Neural crest cell (in vitro differentiated cells): ENCODE measurements at places on chromosomes 6 and 20. TPM values are rescaled to one million over a fixed set of nuclear protein-coding genes. Genes with fewer than 3 reads are reported as not detected.
A peak's percentile ranks its signal among the peaks of the same experiment; 100 is the strongest.

- no peak for DNase-seq
- H3K27ac ChIP-seq: no peak overlapping the region
- H3K4me1 ChIP-seq: peaks cover 11% of the 10 kb centered on the region
- no peak overlapping the region for H3K4me3 ChIP-seq
- H3K36me3 ChIP-seq: no peaks in the 10 kb centered on the region
Observed at GRCh38 chr6:51045548-51045947, 226.9 kb downstream of the TFAP2B start.

- no peak overlapping the region for H3K27ac ChIP-seq
- no peaks in the 10 kb centered on the region for H3K36me3 ChIP-seq
- no peak for DNase-seq
- H3K27me3 ChIP-seq: peaks cover 6% of the 10 kb centered on the region
Observed at GRCh38 chr6:153123801-153124200, 7.3 kb downstream of the RGS17 start.

DNA sequence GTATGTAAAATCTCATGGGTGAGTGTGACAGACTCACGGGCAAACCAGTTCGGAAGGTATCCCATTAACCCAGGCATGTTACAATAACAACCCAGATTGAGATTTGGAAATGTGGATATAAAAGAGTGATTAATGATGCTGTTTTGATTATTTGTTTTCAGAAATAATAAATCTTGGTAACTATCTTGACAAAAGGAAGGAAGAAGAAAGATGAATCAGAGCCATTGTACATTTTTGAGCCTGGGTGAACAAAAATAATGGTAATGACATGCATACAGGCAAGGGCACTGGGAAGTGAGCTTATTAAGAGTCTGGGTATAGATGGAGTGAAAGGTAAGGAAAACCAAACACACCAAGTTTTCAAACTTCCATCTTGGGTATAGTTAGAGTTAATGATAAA is 862.0 kb downstream of the PHF3 start:
- peaks cover 2% of the 10 kb centered on the region for H3K27me3 ChIP-seq
- no peak overlapping the region for H3K27ac ChIP-seq
- no peak overlapping the region for H3K4me3 ChIP-seq
- DNase-seq: no peak
- no peaks in the 10 kb centered on the region for H3K36me3 ChIP-seq

- H3K4me3 ChIP-seq: no peak overlapping the region
- no peaks in the 10 kb centered on the region for H3K27me3 ChIP-seq
- no peaks in the 10 kb centered on the region for H3K36me3 ChIP-seq
Observed at GRCh38 chr6:101276066-101276465, 117.4 kb upstream of the GRIK2 start.

GRCh38 chr6:44074439-44074812 is 52.8 kb downstream of the MRPL14 start:
- peaks cover 21% of the 10 kb centered on the region for H3K4me1 ChIP-seq
- peak; percentile 60 for DNase-seq
- no peak overlapping the region for H3K27ac ChIP-seq
- peaks cover 14% of the 10 kb centered on the region for H3K27me3 ChIP-seq
- H3K4me3 ChIP-seq: peak overlapping the region; percentile 80

DNA sequence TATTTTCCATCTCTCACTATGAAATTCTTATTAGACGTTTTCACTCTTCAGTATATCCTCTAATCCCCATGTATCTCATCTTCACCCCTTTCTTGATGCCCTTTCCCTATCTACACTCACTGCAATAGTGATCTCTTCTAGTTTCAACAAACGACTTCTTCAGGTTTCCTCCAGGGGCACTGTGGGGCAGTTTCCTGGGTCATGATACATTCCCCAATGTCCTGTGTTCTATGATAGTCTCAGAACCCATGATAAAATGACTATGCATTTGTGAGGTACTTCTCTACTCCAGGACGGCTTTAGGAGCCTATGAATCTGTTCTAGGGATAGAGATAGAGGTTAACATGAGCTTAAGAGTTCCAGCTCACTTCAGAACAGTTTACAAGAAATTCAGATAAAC is 183.3 kb downstream of the FOXC1 start:
- H3K36me3 ChIP-seq: no peaks in the 10 kb centered on the region
- H3K27ac ChIP-seq: no peak overlapping the region
- no peaks in the 10 kb centered on the region for H3K4me1 ChIP-seq
- peak; percentile 23 for DNase-seq

DNA sequence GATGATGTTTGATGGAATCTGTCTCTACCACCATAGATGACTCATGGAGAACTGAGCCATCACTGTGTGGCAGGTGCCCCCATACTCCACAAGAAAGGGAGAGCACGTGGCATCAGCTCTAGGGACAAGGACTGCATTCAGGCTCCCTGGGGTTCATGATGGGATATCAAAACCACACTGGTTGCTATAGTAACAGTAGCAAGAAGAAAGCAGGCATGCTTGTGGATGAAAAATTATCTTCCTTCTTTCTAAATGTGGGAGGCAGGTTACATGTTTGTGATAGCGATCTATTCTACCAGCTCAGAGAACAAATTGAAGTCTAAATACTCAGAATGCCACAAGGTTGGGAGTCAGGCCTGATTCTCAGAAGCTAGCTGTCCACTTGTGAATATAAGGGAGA is 224.2 kb downstream of the ARHGAP18 start:
- H3K27me3 ChIP-seq: no peaks in the 10 kb centered on the region
- H3K4me3 ChIP-seq: no peak overlapping the region
- peaks cover 4% of the 10 kb centered on the region for H3K4me1 ChIP-seq
- peak overlapping the region; percentile 32 for H3K27ac ChIP-seq
- DNase-seq: no peak

- no peak overlapping the region for H3K4me3 ChIP-seq
- DNase-seq: no peak
- H3K36me3 ChIP-seq: peaks cover 46% of the 10 kb centered on the region
- H3K27me3 ChIP-seq: no peaks in the 10 kb centered on the region
Observed at GRCh38 chr6:161107779-161108730, 116.5 kb downstream of the MAP3K4 start.

- H3K27me3 ChIP-seq: no peaks in the 10 kb centered on the region
- no peaks in the 10 kb centered on the region for H3K36me3 ChIP-seq
Observed at GRCh38 chr6:99119109-99120031, 171.6 kb upstream of the FBXL4 start.

- no peaks in the 10 kb centered on the region for H3K36me3 ChIP-seq
- H3K27ac ChIP-seq: no peak overlapping the region
- no peaks in the 10 kb centered on the region for H3K4me1 ChIP-seq
- H3K4me3 ChIP-seq: no peak overlapping the region
- no peak for DNase-seq
- no peaks in the 10 kb centered on the region for H3K27me3 ChIP-seq
Observed at GRCh38 chr6:140256248-140256647, 881.8 kb upstream of the CITED2 start.

GRCh38 chr6:88636871-88637270 is 326.5 kb downstream of the RNGTT start:
- no peak for DNase-seq
- H3K4me1 ChIP-seq: no peaks in the 10 kb centered on the region
- H3K4me3 ChIP-seq: no peak overlapping the region
- H3K36me3 ChIP-seq: no peaks in the 10 kb centered on the region
- H3K27me3 ChIP-seq: no peaks in the 10 kb centered on the region
- no peak overlapping the region for H3K27ac ChIP-seq

DNA sequence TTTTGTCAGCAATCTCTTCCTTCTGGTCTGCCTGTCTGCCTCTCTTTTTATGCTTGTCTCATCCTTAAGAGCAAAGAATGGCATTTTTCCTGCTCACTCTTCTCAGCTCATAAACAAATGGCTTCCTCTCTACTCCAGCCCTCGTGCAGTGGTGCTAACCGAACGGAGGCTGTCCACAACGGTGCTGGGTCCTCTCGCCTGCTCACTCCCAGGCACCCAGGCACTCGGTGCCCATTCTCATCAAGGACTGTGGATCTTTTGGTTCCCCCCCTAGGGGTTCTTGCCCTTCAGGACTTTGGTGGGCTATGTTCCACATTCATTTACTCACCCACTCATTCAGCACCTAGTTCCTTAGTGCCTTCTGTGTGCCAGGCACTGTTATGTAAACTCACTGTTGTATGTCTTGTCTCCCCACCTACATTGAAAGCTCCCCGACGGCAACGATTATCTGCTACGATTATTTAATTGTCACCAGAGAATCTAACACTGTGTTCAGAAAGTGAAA is 113.9 kb downstream of the FYN start:
- no peak for DNase-seq
- peaks cover 71% of the 10 kb centered on the region for H3K4me1 ChIP-seq
- H3K4me3 ChIP-seq: no peak overlapping the region

DNA sequence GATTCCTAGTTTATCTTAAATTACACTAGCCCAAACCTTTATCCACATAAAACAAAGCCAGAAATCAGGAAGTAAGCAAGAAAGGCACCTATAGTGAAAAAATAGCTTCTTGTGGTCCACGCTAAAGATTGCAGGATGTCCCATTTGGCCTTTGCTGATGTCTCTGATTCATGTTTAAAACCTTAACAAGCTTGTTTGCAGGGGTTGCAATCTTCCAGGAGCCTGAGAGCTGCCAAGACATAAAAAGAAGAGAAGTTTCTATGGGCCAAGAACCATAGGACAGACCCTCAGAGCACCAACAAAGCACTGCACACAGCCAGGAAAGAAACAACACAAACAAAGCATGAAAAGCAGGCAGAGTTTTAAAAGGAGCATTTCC is 49.4 kb downstream of the ADAT2 start:
- no peaks in the 10 kb centered on the region for H3K36me3 ChIP-seq
- peaks cover 40% of the 10 kb centered on the region for H3K4me1 ChIP-seq
- no peak overlapping the region for H3K4me3 ChIP-seq
- no peak overlapping the region for H3K27ac ChIP-seq
- no peak for DNase-seq
- H3K27me3 ChIP-seq: no peaks in the 10 kb centered on the region

- DNase-seq: no peak
- no peak overlapping the region for H3K27ac ChIP-seq
- H3K36me3 ChIP-seq: peaks cover 22% of the 10 kb centered on the region
- H3K4me1 ChIP-seq: peaks cover 16% of the 10 kb centered on the region
- H3K4me3 ChIP-seq: no peak overlapping the region
Observed at GRCh38 chr20:58420798-58421496, 31.9 kb downstream of the VAPB start.

- H3K36me3 ChIP-seq: peaks cover 7% of the 10 kb centered on the region
- no peak for DNase-seq
- H3K27me3 ChIP-seq: no peaks in the 10 kb centered on the region
- H3K4me3 ChIP-seq: no peak overlapping the region
- no peak overlapping the region for H3K27ac ChIP-seq
Observed at GRCh38 chr6:104887350-104887749, 27.6 kb upstream of the HACE1 start.

DNA sequence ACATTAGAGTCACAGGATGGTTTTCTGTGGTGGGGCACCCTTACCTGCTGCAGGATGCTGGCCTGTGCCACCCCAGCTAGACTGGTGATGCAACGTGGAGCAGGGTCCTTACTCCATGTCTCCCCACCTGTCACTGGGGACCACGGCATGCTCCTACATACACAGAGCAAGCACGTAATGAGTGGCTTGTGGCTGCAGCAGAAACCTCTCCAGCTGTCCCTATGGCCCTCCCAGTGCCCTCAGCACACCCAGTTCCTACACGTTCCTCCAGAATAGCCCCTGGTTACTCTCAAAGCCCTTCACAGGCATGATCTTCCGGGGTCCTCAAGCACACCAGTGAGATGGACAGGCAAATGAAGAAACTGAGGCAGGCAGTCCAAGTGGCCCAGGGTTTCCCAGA is 3.2 kb upstream of the LSM14B start:
- no peak overlapping the region for H3K27ac ChIP-seq
- H3K36me3 ChIP-seq: peaks cover under 1% of the 10 kb centered on the region
- peaks cover 28% of the 10 kb centered on the region for H3K4me1 ChIP-seq
- DNase-seq: no peak
- H3K27me3 ChIP-seq: peaks cover 19% of the 10 kb centered on the region
- H3K4me3 ChIP-seq: peak overlapping the region; percentile 77

GRCh38 chr6:23002044-23002619 is 432.8 kb downstream of the HDGFL1 start:
- no peak overlapping the region for H3K27ac ChIP-seq
- H3K4me1 ChIP-seq: no peaks in the 10 kb centered on the region
- no peak overlapping the region for H3K4me3 ChIP-seq
- no peak for DNase-seq
- H3K36me3 ChIP-seq: no peaks in the 10 kb centered on the region

- DNase-seq: no peak
- H3K4me1 ChIP-seq: peaks cover 9% of the 10 kb centered on the region
- no peaks in the 10 kb centered on the region for H3K27me3 ChIP-seq
Observed at GRCh38 chr6:72811971-72812421, 190.1 kb downstream of the KCNQ5 start.

DNA sequence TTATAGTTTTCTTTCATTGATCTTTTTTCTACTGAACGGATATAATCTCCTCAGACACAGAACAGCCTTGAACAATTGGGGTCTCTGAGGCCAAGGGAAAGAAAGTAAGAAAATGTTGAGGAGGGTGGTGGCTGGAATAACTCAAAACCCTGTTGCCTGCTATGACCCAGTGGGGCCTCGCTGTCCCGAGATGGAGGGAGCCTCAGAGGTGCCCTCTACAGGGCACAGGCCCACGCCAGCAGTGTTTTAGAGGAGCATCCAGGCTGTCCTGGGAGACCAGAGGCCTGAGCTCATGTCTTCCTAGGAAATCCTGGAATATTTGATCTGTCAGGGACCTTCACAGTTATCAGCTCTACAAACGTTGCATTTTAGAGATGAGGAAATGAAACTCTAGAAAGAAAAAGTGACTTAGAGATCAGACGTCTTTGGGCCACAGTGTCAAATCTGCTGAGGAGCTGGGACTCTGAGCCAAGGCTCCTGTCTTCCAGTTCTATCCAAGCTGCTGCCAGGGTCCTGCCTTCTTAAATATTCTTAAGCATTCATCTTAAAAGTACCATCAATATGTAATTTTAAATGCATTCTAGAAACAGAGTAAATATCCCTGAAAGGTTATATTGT is 26.3 kb downstream of the ALDH5A1 start:
- peaks cover 13% of the 10 kb centered on the region for H3K4me1 ChIP-seq
- H3K36me3 ChIP-seq: no peaks in the 10 kb centered on the region
- H3K4me3 ChIP-seq: no peak overlapping the region
- no peaks in the 10 kb centered on the region for H3K27me3 ChIP-seq
- no peak overlapping the region for H3K27ac ChIP-seq

GRCh38 chr20:21528870-21529269 is 15.0 kb upstream of the NKX2-2 start:
- H3K4me3 ChIP-seq: no peak overlapping the region
- DNase-seq: no peak
- no peak overlapping the region for H3K27ac ChIP-seq
- peaks cover 100% of the 10 kb centered on the region for H3K27me3 ChIP-seq
- no peaks in the 10 kb centered on the region for H3K36me3 ChIP-seq

The SEL1L2 gene
- total RNA-seq: not detected in 2 replicates

The RIMS1 gene
- 4.5 and 5.3 TPM in 2 replicates for total RNA-seq

The LTB gene
- not detected in 2 replicates for total RNA-seq

The MMP24 gene
- 2.8 and 2.9 TPM in 2 replicates for total RNA-seq
